T-helper 9 cell (primary cell): ENCODE measurements at places on chromosomes 12 and 14.

GRCh38 chr12:21485998-21486397 is 15.4 kb downstream of the RECQL start:
- no peak for DNase-seq

DNA sequence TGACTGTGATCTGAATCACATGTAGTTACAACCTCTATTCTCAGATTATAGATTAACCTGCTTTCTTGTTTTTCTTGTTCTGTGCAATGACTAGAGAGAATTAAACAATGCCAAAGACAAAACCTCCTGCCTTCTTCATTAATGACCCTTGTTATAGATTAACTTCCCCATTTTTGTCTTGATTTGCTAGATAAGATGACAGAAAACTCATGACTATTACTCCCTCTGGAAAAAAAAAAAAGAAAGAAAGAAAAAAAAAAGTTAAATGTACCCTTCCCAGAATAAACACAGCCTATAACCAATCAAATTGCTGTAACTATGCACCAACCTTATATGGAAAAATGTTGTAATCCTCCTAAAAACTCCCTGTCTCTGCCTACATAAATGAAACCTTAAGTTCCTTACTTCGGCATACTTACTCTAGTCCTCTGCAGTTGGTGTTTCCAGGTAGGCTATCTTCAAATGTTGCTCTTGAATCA is 41.1 kb upstream of the PCED1B start:
- DNase-seq = no peak

GRCh38 chr14:95527387-95528002 is 7.4 kb upstream of the GLRX5 start:
- DNase-seq = peak; percentile 34

GRCh38 chr12:40970320-40970907 is 217.7 kb upstream of the PDZRN4 start:
- DNase-seq = no peak

GRCh38 chr12:15356951-15357364 is 34.6 kb downstream of the PTPRO start:
- no peak for DNase-seq

DNA sequence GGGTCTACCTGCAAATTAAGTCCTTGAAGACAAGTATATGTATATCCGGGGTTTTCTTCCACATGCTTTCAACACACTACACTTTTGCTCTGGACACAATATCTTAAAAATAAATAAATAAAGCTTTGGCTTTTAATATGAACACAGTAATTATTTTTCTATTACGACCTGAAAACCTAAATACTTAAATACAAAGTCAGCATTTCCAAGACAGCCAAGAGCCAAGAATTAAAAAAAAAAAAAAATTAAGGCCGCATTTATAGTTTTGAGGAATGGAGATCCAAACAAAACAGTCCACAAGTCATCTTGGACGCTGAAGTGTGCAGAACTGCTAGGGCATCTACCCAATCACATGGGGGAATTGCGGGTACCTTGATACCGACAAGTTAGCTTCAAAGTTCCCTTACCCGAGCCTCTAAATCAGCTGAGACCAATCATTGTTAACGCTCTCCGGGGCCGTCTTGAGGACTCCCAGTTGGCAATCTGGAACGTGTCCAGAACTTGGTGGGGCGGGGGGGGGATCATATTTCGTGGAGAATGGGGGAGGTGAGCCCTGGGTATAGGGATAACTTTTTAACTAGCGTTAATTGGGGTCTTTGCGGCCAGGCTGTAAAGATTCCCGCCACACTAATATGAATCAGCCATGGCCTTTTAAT is 731 bp upstream of the PCNX4 start:
- no peak for DNase-seq

- no peak for DNase-seq
Observed at GRCh38 chr14:103550451-103551337, 11.8 kb downstream of the BAG5 start.

GRCh38 chr12:55743406-55744339 is 751 bp downstream of the GDF11 start:
- DNase-seq = peak; percentile 33

DNA sequence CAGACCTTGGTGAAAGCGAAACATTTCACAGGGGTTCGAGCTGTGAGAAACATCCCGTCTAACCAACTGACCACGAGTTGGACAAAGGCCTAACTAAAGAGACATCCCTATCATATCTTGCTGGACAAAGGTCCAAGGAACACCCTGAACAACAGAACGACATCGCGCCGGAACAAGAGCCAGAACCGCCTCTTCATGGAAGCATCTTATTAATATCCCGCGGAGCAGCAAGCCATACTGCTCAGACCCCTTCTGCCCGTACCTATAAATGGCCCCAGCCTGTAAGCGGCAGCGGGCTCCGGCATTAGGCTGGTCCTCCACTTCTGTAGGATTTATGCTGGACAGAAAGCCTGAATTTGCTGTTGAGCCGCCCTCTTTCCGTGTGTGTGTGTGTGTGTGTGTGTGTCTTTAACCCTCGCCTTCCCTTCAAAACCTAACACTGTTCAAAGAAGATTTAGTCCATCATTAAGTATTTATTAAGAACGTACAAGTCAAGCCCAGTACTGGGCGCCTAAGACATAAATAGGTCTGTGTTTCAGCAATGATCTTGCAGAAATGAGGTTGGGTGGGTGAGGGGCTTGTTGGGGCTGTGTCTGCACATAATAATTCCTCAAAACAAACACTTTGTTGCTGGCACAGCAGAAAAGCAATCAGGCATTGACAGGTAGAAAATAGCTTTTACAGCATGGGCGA is 1.9 kb downstream of the SLC6A15 start:
- DNase-seq = no peak

GRCh38 chr14:100618763-100619320 is 31.6 kb upstream of the BEGAIN start:
- DNase-seq = no peak

DNA sequence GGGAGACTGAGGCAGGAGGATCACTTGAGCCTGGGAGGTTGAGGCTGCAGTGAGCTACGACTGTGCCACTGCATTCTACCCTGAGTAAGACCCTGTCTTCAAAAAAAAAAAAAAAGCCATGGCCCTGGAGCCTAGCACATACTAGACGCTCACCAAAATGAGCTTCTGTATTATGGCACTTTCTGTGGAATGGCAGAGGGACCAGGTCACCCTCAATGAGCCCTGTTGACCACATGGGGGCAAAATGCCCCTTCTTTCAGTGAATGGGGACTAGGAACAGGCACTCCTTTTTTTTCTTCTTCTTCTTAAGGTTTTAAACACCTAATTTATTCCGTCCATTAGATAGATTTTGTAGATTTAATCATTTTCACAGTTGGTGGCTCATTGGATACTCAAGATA is 50.5 kb downstream of the FAM222A start:
- no peak for DNase-seq

DNA sequence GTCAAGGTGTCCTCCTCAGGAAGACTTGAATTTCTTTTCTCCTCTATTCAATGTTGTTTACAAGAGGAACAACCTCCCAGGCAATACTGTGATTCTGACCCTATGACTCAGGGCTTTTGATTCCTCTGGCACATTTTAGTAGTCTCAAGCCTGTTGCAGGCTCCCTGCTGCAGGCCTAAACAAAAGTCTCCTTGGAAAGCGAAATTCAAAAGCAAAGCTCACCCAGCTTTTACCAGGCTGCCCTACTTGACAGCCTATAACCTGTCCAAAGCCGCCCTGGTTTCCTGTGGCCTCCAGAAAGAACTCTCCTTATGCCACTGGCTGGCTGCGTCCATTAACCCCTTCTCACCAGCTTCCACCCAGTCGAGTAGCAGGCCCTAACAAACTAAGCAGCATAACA is 11.6 kb downstream of the FGD6 start:
- DNase-seq = no peak

- DNase-seq = no peak
Observed at GRCh38 chr14:35958499-35958898, 132.4 kb downstream of the BRMS1L start.

GRCh38 chr12:107179871-107180270 is 86.5 kb upstream of the CRY1 start:
- no peak for DNase-seq

DNA sequence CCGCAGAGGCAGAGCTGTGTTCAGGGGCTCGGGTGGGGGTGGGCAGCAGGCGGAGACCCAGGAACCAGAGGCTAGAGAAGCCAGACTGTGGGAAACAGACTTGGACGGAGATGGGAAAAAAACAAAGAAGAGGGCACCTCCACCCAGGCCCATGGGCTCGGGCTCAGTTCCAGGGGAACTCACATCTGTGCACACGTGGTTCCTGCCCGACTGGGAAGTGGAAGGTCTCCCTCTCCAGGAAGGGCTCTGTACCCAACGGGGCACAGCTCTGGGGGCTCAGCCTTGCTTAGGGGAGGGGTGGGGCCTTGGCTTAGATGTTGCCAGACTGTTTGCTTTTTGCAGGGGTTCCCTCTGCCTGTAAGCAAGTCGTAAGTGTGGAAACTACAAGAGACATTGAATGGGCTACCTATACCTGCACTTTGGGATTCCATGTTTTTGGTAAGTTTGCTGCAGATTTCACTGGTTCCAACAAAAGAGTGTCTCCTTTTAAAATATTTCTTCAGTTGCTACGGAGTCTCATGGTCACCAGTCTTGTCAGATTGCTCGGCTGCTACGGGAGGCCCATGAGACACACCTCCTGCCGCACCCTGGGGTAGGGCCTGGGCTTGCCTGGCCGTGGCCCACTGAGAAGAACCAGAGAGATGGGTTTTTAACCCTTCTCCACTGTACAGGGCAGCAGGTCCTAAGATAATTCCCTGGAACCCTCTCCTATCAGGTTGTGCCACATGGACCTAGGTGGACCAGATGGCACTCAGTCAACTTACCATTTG is 127.6 kb upstream of the EVL start:
- DNase-seq = no peak

DNA sequence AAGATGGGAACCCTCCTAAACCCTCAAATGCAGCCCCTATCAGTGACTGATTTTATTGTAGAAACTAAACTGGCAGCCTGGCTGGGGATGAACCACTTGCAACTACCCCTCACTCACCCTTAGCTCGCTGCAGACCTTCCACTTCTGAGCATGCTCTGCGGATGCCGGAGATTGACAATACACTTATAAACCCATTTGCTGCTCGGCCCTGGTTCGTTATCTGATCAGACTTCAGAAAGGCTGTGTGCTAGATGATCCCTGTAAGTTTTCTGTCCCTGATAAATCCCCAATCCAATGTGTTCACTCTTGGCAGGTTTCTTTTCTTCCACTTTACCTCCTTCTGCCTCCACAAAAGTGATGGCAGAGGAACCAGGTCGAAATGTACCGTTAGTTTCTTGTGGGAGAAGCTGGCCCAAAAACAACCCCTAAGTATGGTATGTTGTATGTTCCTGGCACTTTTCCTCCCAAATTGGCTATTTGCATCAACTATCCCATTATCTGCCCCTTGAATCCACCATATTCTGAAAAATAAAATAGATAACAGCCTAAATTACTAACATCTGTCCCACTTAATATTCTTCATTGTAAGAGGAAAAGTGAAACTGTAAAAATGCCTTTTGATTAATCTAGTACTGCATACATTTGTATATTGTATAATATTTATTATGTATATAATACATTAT is 18.8 kb downstream of the RPH3A start:
- no peak for DNase-seq

DNA sequence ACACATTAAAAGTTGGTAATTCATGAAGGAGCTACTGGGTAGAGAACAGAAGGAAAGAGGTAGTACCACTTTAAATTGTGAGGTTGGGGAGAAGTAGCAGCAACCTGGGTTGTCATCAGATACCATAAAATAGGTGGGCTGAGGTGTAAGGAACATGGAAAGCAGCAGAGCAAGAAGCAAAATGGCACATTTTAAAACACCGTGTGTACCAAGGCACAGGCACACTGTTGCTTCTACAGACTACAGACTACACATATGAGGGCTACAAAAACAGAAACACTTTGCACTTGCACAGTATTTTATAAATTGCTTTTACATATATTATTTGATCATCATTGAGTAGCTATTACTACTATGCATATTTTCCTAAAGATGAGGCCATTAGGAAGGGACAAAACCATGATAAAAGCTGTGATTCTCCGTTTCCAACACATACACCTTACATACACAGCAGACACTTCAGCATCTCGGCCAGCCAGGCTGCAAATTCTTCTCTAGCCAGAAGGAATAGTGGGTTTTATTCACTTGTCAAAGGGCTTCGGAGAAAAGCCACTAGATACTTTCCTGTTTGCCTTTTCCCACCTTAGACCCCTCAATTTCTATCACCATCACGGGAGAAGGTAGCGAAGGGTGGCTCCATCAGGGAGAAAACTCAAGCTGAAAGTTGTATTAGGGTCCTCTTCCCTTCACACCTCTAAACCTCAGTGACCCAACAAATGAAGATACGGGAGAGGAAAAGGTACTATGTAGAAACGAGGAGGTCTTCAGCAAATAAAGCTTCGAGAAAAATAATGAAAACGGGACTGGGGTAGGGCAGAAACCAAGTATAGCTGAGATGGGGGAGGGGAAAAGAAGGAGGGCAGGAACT is 1.6 kb downstream of the PYM1 start:
- DNase-seq = no peak

- DNase-seq = no peak
Observed at GRCh38 chr14:74531467-74531866, 37.9 kb downstream of the ISCA2 start.

DNA sequence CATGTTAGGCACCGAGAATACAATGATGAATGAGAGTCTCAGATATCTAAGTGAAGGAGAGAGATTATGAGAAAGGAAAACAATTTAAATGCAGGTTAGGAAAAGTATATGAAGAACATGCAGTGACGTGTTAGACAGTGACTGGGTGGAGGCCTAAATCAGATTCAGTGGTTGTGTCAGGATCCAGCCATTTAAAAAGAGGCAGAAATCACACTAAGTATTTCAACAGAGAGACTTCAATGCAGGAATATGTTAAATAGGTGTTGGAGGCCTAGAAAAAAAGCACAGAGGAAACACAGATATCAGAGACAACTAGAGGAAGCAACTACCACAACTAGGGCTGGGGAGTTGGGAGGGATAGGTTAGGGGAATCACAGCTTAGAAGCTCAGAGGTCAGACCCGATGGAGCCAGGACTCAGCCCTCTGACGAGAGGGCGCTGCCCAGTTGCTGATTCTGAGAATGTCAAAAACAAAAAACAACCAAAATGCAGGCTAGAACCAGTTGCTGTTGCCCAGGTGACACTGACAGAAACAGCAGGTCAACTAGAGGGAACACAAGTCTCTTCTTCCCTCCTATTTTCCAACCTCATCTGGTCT is 3.0 kb upstream of the GARIN2 start:
- no peak for DNase-seq

DNA sequence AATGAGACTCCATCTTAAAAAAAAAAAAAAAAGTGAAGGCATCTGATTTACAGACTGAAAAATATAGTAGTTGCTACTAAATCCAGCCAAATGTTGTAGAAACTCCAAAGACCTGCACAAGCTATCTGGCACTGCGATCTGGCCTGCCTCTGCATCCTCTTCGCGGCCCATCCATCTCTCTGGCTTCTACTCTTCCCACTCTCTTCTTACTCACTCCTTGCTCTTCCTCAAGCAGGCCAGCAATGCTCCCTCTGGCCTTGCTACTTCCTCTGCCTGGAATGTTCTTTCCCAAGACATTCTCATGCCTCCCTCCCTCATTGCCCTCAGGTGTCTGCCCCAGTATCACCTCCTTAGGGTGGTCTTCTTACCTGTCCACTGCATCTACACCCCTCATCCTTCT is 9.7 kb upstream of the CRY1 start:
- DNase-seq = no peak

GRCh38 chr12:111557271-111558106 is 41.6 kb downstream of the ATXN2 start:
- DNase-seq = no peak
